ENCODE measurements at places on chromosomes 7 and 10.

- no peak for DNase-seq
Observed at GRCh38 chr7:42984137-42984536, 52.0 kb downstream of the MRPL32 start.

DNA sequence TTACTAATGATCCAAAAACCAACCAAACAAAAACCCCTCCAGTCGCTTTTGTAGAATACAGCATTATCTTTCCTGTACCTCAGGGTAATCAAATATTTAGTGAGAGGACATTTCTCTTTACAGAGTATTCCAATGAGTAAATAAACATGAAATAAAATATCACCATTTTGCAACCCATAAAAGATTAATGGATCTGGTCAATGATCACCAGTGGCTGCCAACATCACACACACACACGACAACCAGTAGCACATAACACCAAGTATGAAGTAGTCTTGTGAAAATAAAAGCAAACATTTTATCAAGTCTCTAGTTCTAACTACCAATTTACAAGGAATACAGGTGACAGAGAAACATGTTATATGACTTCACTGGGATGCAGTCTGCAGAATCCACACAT, 188.6 kb upstream of the IMMP2L start:
- no peak for DNase-seq

DNA sequence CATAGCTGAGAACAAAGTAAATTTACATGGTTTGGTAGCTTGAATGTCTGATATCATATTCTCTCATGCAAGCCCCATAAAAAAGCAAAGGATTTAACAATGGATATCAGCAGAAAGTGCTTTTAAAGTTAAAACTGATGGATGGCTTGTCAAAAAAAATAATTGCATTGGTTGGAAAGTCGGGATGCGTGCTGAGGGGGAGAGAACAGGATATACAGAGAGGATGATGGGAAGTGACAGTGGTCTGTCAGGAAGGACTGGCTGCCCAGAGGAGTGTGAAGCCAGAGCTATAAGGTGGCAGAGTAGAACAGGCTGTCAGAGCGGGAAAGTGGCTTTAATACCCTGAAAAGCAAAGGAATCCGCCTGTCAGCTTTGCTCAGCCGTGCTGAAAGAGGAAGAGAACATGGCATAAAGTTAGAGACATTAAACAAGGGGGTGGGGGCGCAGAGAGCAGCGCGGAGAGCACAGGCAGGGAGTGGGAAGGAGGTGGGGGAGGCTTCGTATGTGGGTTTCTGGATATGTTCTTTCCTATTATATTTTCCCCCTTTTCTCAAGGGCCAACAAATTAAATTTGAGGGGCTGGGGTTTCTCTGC, 493.0 kb downstream of the LRMDA start:
- DNase-seq = no peak

GRCh38 chr7:7704867-7705266, 13.5 kb downstream of the RPA3 start:
- no peak for DNase-seq

DNA sequence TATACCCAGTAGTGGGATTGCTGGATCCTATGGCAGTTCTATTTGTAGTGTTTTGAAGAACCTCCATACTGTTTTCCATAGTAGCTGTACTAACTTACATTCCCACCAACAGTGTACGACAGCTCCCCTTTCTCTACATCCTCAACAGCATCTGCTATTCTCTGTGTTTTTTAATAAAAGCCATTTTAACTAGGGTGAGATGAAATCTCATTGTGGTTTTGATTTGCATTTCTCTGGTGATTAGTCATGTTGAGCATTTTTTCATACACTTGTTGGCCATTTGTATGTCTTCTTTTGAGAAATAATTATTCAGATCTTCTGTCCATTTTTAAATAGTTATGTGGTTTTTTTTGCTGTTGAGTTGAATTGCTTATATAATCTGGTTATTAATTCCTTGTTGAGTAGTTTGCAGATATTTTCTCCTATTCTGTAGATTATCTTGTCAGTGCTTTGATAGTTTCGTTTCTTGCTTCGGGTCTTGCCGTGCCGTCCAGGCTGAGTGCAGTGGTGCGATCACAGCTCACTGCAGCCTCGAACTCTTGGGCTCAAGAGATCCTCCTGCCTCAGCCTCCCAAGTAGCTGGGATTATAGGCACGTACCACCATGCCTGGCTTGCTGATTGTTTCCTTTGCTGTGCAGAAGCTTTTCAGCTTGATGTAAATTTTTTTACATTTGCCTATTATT, 12.0 kb downstream of the MTG1 start:
- no peak for DNase-seq

DNA sequence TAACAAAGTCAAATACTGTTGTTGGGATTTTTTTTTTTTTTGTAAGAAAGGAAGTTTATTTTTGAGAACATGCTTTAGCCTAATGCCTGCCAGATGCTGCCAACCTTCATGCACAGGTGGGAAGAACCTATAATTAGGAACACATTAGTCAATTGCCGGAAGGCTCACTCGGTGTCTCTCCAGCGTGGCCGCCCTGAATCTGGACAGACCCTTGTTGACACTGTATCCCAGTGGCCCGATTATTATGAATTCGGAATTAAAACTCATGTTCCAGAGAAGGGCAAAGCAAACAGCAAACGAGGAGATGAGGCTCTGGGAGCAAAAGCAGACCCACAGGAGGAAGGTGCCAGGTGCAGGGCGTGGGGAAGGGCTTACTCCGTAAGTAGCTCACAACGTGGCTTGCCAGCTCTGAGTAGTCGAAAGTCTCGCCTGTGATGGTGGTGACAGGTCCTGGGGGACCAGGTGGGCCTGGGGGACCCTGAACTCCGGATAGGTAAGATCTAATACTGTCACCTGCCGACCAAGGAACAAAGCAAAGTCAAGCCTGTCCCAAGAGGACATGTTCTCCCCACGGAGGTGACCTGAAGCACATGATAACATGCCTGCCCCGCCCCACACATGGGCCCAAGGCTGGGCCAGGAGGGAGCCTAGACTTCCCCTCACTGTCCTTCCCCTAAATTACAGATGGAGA, 48.3 kb downstream of the COL17A1 start:
- DNase-seq = no peak

DNA sequence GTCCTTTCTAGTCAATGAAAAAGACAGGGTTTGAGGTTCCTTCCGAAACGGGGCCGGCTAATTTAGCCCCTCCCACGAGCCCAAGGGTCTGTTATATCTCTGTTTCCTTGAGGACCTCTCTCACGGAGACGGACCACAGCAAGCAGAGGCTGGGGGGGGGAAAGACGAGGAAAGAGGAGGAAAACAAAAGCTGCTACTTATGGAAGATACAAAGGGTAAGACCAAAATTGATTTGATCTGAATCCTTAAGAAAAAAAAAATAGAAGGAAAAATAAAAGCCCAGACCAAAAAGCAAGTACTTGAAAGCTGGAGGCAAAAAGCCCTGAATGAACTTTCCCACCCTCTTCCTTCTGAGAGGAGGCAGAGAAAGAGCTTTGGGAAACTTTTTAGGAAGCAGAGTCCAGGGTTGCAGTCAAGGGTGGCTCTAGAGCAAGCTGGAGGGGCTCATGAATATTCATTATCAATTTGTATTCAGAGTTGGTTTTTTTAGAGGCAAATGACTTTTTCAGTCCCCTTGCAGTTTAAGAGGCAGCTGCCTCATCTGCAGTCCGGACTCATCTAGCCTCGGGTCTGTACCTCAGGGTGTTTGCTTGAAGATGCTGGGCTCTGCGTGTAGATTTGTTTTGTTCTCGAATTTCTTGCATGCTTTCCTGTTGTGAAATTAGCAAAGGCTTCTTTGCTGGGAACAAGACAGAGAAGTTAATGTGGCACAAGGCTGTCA, at the start of gene ENTPD1:
Gene ENTPD1, plus strand, starts transcription at position 123 of the 721 bp plus-strand sequence. Its CDS starts 77 bp downstream, at position 200.
- no peak for DNase-seq

DNA sequence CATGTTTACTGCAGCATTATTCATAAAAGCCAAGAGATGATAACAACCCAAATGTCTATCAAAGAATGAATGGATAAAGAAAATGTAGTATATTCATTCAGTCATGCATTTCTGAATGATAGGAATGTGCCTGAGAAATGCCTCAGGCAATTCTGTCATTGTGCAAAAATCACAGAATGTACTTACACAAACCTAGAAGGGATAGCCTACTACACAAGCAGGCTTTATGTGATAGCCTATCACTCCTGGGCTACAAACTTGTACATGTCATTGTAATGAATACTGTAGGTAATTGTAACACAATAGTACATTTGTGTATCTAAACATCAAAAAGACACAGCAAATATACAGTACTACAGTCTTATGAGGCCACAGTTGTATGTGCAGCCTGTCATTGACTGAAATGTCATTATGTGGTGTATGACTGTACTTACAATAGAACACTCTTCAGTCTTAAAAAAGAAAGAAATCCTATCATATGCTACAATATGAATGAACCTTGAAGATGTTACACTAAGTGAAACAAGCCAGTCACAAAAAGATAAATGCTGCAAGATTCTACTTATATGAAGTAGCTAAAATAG, 141.8 kb upstream of the GPR22 start:
- no peak for DNase-seq

- DNase-seq = no peak
Observed at GRCh38 chr7:35521941-35522340, 173.0 kb downstream of the HERPUD2 start.

GRCh38 chr7:128019288-128019687, 11.9 kb downstream of the LRRC4 start:
- DNase-seq = no peak

GRCh38 chr10:5897504-5897903, 7.5 kb downstream of the FBH1 start:
- no peak for DNase-seq

DNA sequence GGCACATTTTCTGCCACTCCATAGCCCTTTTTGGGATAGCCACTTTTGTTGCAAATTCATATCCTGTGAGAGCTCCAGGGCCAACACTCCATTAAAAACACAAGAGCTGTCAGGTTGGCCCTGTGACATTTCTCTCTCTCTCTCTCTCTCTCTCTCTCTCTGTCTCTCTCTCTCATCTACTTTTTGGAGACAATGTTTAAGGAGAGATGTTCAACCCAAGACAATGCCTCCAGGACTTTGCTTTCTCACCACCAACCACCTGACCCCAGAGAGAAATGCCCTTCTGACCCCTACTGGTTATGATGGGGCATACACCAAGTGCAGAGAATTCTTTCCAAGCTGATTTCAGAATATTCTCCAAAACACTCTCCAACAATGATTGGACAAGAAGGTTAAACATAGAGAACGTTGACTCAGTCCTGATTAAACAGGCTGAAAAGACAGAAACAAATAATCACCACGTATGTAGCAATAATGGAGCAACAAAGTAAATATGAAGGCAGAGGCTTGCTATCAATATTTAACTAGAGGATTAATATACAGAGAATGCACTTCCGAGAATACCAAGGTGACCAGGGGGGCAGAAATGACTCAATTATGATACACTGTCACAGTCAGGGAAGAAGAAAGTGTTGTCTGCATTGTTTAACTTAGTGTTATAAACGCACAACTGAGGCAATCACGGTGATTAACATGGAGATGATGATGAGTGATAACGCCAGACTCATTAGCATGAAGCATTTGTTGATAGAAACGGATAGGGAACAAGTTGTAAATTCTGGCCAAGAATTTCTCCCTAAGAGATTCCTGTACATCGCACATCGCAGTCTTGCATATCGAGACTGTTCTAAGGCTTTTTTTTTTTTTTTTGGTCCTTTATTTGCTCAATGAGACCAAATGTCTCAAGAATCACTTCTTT, 178.5 kb downstream of the NRP1 start:
- DNase-seq = peak; percentile 57

DNA sequence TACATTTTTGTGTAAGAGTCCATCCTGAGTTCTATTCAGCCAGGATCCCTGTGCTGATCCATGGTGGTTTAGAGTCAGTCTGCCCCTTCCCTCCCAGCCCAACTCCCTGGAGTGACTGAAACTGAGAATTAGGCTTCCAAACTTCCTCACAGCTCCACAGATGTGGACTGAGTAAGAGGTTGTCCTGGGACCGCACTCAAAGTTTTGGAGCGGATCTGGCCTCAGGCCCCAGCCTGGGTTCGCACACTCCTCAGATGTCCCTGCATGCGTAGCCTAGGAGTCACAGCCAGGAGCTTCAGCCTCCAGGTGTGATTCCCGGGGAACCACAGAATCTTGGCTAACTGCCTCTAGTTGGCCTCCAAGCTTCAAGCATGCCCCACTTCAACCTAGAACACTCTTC, 218.1 kb downstream of the C7orf25 start:
- DNase-seq = no peak
